ENCODE measurements at places on chromosomes 5 and 9.

- DNase-seq, result no peak
Measured at GRCh38 chr9:77935211-77935610, 96.4 kb downstream of the GNAQ start.

- DNase-seq, result no peak
Measured at GRCh38 chr5:134595458-134595838, 37.2 kb downstream of the SAR1B start.

DNA sequence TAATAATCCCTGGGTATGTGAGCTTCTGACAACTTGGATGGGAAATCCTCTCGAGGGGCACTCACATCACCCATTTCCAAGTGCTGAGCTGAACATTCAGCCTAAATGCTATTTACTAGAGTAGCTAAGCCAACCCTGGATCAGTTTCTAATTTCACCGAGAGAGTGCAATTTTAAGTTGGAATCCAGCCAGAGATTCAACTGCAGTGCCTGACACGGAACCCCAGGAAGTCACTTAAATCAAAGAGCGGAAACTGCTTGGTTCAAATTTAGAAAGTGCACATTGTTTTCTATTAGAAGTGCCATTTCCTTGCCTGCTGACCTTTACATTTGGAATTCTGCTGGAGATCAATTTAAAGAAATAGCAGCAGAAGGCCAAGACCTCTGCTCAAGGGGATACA, 8.8 kb downstream of the SPRY4 start:
- DNase-seq, result no peak

DNA sequence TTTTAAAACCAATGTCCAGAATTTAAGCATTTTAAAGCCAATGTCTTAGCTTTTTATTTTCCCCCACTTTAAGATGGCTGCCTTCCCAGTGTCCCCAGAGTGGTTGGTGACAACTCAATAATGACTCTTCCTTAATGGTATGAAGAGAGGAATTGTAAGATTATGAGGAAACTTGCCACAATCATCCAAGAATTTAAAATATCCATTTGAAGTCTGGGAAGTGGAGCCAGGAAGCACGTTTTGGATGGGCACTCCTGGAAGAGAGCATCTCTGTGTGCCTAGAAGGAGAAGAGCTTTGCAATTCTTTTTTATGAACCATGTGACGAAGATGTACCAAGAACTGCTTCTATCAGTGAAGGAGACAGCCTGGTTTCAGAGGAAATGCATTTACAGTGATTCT, 11.3 kb upstream of the IGFBPL1 start:
- DNase-seq, result no peak
